ENCODE measurements at places on chromosomes 1 and 21.

DNA sequence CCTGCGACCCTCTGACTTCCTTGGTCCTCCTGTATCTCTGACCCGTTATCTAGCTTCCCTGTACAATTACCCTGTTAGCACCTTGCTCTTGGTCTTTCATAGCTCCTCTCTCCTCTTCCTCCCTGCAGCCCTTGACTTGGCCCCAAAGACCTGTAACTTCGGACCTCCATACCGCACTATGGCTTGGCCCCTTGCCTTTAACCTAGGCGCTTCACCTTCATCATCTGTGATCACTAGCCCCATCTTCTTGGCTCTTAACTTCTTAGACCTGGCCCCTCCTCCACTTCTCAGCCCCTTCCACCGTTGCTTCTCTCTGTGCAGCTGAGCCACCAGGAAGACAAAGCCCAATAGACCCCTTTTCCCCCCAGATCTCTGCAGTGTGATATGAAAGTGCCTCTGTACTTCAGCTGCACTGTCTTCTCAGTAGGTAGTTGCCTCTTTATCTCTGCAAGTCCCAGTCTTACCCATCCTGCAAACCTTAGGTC, 740 bp downstream of the ZNF691 start:
- DNase-seq = no peak

DNA sequence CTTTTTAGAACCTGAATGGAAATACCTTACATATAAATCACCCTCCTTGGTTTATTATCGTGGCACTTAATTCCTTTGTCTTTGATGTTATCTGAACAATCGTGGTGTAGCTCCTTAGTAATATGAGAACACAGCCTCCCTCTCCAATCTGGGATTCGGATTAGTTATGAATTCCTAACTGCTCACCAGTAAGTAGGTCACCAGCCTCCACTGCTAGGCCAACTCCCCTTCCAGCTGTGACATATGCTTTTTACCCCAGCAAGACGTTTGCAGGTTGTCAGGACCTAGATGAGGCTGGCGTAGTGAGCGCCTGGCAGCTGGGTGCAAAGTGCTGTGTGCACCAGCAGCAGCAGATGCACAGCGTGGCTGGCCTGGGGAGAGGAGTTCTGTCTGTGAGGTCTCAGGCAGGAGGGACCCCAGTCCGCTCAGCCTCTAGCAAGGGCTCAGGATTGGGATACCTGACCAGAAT, 38.2 kb downstream of the NTPCR start:
- DNase-seq = no peak

- peak; percentile 68 for DNase-seq
Measured at GRCh38 chr1:119565131-119565772, 58.2 kb downstream of the HSD3B1 start.

DNA sequence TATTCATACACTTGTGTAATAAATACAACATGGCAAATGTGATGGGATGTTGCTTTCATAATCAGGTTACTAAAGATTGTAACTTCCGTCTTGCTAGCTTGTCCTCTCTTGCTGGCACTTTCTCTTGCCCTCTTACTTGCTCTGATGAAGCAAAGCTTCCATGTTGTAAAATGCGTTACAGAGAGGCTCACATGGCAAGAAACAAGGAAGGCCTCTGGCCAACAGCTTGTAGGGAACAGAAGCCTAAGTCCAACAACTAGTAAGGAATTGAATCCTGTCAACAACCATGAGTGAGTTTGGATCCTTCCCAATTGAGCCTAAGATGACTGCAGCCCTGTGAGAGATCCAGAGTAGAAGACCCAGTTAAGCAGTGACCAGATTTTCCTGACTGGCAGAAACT, 15.4 kb downstream of the TMED5 start:
- DNase-seq = no peak

DNA sequence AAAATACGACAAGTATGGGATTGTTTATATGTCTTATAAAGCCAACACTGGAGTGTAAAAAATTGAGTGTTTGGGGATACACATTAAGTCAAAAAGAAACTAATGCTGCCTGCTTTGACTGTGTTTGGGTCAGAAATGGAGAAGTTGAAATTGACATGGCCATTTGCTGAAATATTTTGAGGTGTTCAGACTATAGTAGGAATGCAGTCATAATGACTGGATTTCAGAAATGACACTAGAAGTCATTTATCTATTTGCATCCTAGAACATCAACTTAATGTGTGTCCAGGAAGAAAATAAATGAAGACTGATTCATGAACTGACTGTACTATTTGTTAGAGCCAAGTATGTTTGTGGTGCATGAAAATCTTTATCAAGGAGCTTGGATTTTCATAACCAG, 28.4 kb downstream of the RASAL2 start:
- peak; percentile 1 for DNase-seq

GRCh38 chr1:219281831-219282230, 108.2 kb downstream of the LYPLAL1 start:
- DNase-seq = no peak

DNA sequence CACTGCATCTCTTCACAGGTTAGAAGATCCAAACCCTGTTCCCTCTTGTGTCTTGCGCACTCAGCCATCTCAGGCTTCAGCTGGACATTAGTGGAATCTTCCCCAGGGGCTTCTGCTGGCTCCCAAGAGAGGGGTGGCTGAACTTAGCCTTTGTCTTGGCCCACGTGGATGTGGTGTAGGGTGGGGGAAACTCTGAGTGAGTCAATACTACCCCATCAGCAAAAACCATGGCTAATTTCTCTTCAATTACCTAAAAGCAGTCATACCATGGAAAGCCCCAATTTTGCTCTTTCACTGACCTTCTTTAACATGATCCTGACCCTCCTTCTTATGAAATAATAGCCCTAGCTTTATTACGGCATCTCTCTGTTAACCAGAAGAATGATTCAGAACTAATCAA, 72.5 kb upstream of the RAB3GAP2 start:
- no peak for DNase-seq

- no peak for DNase-seq
Measured at GRCh38 chr1:16026723-16027484, 5.1 kb downstream of the CLCNKA start.

DNA sequence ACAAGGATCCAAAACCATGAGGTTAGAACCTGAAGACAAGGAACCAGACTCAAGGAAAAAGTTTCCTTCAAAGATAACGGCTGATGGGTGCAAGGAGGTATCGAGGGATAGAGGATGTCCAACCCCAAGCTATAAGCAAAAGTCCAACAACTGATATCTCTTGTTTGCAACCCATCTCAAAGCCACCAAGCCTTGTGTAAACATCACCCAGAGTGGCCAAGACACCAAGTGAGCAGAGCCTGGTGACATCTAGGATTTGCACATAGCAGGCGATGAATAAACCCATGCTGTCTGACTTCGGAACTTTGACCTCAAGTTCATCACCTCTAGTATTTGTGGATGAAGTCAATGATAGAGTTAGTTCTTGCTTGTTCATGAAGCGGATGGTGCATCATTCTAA, 180.7 kb downstream of the ETS2 start:
- no peak for DNase-seq

- no peak for DNase-seq
Measured at GRCh38 chr1:42815941-42816584, 859 bp upstream of the ERMAP start.

- no peak for DNase-seq
Measured at GRCh38 chr21:46061063-46061462, 36.8 kb upstream of the COL6A2 start.

DNA sequence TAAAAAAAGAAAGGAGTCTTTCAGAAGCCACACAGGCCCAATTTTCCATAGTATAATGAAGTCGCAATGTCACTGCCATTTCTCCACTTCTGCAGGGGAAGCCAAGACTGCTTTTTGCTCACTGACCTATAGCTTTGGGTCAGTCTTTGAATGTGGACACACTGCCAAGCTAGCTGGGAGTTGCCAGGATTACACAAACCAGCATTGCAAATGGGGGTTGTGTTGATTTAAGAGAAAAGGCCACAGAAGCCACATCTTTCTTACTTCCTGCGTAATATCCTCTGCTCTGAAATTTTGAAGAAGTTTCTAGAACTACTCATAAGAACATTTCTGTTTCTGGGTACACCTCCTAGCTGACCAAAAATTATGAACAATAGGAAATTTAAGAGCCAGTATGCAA, 45.8 kb upstream of the SAMSN1 start:
- no peak for DNase-seq

GRCh38 chr1:5490635-5491034, 501.6 kb downstream of the NPHP4 start:
- no peak for DNase-seq

DNA sequence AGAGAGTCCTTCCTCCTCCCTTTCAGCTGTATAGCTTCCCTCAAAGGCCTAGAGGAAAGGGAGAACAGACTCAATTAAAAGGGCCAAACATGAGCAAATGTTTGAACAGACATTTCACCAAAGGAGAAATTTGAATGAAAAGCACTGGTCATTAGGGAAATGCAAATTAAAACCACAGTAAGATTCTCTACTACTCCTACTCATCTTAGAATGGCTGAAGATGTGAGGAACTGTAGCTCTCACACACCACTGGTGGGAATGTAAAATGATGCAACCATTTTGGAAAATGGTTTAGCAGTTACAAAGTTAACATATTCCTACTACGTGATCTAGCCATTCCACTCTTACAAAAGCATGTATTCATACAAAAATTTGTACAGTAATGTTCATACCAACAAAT, 253.0 kb upstream of the HOOK1 start:
- DNase-seq = no peak

DNA sequence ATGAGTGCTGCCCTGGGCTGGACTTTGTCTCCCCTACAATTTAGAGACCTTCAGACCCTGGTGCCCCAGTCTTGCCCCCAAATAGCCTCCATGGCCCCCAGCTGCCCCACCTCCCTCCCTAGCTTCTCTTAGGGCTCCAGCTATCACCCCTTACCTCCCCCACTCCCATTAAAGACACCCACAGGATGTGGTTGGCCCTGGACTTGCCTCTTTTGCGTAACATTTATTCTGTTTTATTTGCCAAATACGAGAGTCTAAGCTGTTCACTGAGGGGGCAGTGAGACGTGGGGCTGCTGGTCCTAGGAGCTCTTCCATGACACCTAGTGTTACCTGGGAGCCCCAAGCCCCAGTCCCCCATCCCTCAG, 4.5 kb downstream of the ZC3H12A start:
- DNase-seq = no peak

DNA sequence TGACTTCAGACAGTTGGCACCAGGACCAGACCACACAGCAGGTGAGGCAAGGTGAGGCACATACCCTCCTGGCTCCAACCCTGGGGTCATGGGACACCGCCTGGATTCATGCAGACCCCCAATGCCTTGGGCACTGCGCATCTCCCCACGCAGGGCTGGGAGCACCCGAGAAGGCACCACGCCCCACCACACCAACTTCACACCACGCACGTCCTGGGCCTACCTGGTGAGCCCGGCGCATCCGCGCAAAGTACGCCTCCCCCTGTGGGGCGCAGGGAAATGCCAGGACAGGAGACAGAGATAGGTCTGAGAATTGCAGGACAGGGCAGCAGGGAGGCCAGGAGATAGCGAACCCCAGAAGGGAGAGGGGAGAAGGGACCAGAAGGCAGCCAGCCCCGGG, 58.5 kb downstream of the LDLRAD2 start:
- no peak for DNase-seq

DNA sequence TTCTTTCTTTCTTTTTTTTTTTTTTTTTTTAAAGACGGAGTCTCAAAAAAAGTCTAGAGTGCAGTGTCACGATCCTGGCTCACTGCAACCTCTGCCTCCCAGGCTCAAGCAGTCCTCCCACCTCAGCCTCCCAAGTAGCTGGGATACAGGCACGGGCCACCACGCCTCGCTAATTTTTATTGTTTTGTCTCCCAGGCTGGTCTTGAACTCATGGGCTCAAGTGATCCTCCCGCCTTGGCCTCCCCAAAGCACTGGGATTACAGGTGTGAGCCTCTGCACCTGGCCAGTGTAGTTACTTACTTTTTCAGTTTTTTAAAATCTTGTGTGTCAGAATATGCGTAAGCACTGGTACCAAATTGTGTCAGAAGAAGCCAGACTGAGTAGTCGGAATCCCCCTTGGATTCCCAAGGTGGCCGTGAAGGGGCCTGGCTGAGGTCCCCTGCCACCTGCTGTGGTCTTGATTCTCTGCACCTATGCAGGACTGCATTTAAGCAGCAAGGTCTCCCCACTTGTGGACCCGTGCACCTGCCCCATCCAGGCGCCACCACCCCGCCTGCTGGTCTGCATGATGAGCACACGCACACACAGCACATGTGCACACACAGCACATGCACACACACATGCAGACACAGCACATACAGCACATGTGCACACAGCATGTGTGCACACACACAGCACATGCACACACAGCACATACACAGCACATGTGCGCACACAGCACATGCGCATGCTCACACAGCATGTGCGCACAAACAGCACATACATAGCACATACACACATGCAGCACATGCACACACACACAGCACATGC, 47.5 kb downstream of the PCNT start:
- no peak for DNase-seq

GRCh38 chr1:60277269-60277668, 203.7 kb upstream of the C1orf87 start:
- DNase-seq = no peak

DNA sequence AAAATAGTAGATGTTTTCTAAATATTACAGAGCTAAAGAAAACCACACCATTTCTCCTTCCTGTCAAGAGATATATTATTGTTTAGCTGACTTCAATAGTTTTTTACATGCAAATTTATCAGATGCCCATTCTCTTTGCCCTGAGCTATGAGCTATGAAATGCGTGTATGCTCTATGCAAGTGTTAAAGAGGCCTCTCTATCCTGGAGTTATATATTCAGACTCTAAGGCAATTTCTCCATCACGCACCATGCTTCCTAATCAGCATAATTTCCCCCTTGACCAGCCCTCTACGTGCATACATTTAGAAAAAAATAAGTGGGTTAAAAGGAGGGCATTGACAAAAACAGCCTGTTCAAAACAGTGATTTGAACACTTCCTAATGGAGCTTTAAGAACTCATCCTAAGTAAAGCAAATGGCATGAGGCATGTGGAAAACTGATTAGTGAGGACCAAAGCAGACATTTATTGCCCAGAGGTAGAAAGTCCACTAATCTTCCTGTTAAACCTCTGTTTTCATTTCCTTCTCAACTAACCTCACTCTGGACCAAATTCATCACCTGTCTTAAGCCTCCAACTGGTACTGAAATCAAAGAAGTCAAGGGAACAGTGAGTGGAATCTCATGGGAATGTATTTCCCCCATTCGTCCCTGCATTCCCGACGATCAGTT, 565.8 kb upstream of the PKN2 start:
- DNase-seq = no peak

GRCh38 chr1:214280386-214281020, 456 bp upstream of the SMYD2 start:
- DNase-seq = no peak

DNA sequence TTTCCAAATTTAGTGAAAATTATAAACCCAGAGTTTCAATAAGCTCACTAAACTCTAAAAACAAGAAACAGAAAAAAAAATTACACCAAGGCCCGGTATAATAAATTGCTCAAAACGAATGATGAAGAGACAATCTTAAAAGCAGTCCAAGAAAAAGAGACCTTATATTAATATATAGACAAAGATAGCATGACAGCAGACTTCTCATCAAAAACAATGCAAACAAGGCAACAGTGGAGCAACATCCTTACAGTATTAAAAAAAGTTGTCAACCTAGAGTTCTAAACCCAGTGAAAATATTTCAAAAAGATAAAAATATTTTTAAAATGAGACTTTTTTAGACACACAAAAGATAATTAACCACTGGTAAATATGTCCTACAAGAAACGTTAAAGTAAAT, 46.7 kb downstream of the KIFAP3 start:
- no peak for DNase-seq

GRCh38 chr21:36510911-36511310, 31.0 kb upstream of the CLDN14 start:
- no peak for DNase-seq

GRCh38 chr1:42822800-42823392, 5.7 kb upstream of the SVBP start:
- DNase-seq = no peak

Measured in GM12864 (cell line).